IMR-90 (cell line): ENCODE measurements at places on chromosomes 5 and 9.

- peak; percentile 63 for DNase-seq
These were observed 9.7 kb upstream of the C9orf152 start for GRCh38 chr9:110217656-110218099.

GRCh38 chr5:107580889-107581820 is 89.6 kb downstream of the EFNA5 start:
- DNase-seq: no peak

DNA sequence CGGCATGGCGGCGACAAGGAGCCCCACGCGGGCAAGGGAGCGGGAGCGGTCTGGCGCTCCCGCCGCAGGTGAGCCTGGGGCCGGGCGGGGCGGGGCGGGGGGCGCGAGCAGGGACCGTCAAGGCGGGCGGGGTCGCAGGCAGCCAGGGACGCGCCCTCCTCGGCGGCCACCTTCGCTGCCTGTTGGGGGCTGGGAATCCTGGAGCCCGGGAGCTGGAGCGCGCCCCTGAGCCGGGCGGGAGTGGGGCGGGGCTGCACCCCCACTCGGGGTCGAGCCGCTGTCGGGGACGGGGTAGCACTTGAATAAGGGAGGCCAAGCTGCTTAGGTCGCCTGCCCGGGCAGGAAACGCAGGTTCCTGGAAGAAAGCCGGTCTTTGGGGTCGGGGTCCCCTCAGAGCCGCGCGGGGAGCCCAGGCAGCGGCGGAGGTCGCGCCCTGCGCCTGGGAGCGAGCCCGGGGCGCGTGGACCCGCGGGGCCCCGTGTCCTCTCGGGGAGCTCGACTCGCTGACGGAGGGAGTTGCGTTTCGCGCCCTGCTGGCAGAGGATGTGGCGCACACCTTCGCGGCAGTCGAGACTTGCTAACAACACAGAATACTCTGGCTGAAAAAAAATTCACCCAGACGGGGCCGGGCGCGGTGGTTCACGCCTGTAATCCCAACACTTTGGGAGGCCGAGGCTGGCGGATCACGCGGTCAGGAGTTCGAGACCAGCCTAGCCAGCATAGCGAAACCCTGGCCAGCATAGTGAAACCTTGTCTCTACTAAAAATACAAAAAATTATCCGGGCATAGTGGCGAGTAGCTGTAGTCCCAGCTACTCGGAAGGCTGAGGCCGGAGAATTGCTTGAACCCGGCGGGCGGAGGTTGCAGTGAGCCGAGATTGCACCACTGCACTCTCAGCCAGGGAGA is 552 bp downstream of the OTULINL start:
- DNase-seq: no peak

- DNase-seq: no peak
These were observed 16.1 kb downstream of the NIPSNAP3B start for GRCh38 chr9:104779946-104780535.

DNA sequence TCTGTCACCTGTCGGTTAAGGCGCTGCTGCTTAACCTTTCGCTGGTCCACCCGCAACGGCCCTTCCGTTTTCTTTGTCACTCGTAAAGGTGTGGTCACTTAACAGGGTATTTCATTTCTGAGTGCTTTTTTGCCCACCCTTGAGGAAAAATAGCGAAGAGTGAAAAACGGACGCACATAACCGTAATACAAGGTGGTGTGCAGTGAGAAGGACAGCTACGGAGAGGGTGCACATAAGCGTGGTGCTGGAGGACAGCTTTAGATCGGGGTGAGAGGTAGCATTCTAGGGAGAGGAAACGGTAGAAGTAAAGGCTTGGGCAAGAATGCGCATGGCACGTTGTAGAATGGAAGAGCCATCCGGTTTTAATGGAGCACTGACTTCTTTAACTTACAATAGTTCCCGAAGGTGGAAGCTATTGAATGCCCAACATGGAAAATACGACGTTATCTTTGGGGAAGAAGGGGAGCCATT is 761 bp downstream of the CCT5 start:
- DNase-seq: peak; percentile 41

DNA sequence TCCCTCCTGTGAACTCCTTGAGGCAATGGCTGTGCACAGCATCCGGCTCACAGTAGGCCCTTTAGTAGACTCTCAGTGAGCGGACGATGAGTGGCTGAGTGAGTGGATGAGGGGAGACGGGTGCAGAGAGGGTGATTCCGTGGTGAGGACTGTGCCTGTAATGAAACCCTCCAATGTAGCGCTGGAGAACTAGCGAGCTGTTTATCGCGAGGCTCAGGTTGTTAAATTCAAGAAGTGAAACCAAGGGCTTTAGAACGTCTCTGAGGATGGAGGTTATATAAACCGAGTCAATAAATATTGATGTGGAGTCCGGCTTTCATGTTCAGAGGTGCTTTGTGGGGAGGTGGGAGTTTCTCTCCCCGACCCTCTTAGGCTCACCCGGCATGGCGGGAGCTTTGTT is 53.2 kb downstream of the NSG2 start:
- no peak for DNase-seq

DNA sequence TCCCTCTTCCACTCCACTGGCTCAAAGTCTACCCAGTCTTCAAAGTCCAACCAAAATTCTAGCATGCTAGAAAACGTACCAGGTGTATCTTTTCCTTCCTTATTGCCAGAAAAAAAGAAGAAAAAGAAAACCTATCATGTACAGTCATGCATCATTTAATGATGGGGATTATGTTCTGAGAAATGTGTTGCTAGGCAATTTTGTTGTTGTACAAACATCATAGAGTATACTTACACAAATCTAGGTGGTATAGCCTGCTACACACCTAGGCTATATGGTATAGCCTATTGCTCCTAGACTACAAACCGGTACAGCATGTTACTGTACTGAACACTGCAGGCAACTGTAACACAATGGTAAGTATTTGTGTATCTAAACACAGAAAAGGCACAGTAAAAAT is 104.8 kb downstream of the SREK1 start:
- DNase-seq: no peak

GRCh38 chr5:73218552-73219171 is 45.7 kb downstream of the TMEM174 start:
- DNase-seq: peak; percentile 72

DNA sequence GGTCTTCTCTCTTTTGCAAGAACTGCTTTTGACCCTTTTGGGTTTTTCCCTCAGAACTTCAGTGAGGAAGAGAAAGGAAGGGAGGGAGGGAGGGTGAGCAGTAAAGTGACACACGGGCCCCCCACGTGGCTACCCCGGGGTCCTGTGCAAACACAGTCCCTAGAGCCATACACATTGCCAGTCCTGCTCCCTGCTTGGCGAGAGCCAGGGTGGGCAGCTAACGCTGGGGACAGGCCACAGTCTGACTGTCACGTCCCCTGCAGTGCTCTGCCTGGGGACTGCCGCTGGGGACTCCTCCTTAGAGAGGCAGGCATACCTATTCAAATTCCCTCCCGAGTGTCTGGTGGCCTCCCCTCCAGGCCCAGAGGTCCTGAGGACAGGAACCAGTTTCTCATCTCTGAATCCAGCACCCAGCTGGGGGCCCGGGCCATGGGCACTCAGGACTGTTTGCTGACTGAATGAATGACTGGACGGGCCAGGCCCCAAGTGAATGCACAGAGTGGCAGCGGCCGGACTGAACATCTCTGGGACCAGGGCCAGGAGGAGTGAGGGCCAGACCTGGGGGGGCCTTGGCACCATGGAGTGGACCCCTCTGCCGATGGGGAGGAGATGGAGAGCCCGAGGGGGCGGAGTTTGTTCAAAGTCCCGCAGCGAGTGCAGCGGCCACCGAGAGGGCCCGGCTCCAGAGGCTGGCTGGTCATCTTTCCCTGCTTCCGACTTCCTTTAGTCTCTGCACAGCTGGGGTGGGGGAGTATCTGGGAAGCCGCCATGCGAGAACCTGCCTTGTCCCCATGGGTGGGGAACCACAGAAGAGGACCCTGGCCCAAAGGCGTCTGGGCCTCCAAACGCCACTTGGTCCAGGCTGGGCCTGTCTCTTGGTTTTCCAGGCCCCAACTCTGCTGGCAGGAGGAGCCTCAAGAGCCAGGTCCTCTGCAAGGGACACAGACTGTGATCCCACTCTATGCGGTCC is 5.8 kb downstream of the CCDC187 start:
- no peak for DNase-seq

DNA sequence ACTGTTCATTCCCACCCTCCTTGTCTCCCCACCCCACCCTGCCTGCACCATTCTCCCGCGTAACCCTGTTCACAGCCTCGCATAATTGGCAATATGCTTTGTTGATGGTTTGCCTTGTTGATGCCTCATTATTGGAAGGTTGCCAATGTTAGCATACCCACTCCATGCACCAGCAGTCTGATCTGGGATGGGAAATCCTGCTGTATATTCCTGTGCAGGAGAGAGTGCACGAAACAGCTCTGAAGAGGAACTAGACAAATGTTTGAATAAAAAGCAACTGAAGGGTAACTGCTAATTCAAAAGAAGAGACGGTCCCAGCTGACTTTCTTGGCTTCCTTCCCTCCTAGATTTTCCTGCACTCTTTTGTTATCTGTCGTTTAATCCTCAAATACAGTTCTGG is 271.7 kb upstream of the TLE4 start:
- no peak for DNase-seq

DNA sequence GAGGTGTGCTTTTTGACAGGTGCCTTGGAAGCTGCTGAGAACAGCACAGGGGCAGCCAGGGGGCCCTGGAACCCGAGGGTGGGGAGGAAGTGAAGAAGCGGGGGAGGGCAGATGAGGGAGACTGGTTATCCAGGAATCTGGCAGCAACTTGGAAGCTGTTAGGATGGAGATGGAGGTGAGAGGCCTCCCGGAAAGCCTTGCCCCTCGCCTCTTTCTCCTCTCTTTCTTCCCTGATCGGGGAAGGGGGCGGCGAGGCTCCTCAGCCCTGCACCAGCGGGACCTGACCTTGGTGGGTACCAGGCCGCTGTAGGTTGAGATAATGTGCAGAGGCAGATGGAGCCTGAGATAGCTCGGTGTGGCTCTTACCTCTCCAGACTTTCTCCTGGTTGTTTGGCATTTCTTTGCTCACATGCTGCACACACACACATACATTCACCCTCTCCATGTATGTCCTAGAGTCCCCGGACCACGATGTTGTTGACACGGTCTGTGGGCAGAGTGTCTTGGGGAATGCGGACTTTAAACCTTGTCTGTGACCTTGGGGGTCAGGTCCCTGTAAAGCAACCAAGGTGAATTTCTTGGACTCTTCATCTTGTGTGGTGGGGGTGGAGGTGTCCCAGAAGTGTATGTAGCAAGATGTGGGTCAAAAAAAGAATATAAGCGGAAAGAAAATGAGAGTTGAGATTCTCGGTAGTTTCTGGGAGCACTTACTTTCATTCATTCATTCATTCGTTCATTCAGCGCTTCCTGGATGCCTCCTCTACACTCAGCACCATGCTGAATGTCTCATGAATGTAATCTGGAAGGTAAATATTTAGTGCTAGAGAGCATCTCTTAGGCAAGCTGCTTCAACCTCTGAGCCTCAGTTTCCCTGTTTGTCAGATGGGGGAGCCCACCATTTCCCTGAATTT is 1.6 kb downstream of the WWC1 start:
- DNase-seq: no peak

GRCh38 chr9:118364266-118365106 is 660.3 kb downstream of the TLR4 start:
- DNase-seq: no peak

GRCh38 chr5:157057459-157058370 is 1.2 kb downstream of the HAVCR1 start:
- DNase-seq: no peak

GRCh38 chr9:79651251-79651795 is 79.6 kb downstream of the TLE4 start:
- no peak for DNase-seq

- peak; percentile 95 for DNase-seq
These were observed 19.2 kb downstream of the CAPSL start for GRCh38 chr5:35919191-35919590.

DNA sequence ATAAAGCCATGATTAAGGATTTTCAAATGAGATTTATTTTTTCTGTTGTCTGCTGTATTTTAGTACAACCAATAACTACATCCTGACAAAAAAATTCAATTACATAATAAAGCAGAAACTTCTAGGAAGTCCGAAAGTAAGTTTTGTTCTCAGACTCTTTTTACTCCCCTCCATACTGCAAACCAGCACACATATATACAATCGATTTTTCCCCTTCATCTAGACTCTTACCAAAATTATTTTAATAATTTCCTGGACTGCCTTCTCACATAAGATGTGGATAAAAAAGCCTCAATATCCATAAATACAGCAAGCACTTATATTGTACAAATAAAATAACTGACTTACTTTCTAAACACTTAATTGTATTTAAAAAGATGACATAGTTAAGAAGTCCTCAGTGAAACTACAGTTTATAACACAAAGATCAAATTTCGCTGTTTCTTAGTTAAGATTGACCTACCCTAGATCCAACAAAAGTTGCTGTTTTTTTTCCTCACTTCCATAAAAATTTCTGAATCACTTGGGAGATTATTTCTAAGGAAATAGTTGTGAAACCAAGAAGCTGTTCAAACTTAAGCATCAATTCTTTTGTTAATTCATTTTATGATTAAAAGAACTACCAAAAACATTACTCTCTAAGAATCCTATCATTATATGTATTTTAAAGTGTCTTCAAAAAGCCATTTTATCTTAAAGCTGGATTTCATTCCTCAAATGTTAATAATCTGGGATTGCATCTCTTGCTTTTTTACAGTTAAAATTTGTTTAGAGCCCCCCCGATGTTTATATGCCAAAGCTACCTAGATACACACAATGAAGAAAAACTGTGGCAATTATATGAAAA is 74.7 kb upstream of the IFNE start:
- DNase-seq: peak; percentile 42

GRCh38 chr9:97633859-97634490 is 354 bp downstream of the NCBP1 start:
- DNase-seq: peak; percentile 5

DNA sequence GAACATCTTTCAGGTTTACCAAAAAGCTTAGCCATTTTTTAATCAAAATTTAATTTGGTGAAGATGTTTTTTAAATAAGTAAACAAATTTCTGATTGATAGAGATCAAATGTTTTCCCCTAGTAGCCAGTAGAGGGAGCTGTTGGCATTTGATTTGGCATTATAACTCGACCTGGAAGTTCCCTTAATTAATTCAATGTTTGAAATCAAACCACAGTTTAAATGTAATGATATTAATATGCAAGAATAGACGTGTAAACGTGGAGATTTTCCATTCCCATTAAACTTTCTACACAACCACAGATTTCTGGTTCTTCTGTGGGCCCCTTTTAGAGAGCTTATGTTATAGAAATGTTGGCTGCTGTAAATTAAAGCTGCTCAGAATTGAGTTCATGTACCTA is 148.1 kb upstream of the MPDZ start:
- DNase-seq: peak; percentile 50

DNA sequence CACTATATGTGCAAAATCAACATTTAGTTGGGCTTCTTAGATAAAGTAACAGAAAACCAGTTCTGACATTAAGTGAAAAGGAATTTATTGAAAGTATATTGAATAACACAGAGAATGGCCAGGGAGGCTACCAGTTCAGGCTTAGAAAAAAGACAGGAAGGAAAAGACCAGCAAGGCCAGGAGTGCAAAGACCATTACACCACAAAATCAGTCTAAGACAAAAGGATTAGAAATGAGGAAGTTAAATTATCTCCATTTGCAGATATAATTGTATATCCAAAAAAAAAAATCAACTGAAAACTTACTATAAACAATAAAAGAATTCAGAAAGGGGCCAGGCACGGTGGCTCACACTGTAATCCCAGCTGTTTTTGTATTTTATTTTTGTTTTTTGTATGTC is 4.8 kb upstream of the TEX10 start:
- no peak for DNase-seq
